ENCODE measurements at places on chromosomes 7 and 10. TPM values are rescaled to one million over a fixed set of nuclear protein-coding genes. Genes with fewer than 3 reads are reported as not detected.

- no peak for DNase-seq
- H3K27ac ChIP-seq: no peak overlapping the region
- H3K4me1 ChIP-seq: peaks cover 2% of the 10 kb centered on the region
- no peaks in the 10 kb centered on the region for H3K36me3 ChIP-seq
Measured at GRCh38 chr7:132347858-132348257, 228.4 kb downstream of the PLXNA4 start.

DNA sequence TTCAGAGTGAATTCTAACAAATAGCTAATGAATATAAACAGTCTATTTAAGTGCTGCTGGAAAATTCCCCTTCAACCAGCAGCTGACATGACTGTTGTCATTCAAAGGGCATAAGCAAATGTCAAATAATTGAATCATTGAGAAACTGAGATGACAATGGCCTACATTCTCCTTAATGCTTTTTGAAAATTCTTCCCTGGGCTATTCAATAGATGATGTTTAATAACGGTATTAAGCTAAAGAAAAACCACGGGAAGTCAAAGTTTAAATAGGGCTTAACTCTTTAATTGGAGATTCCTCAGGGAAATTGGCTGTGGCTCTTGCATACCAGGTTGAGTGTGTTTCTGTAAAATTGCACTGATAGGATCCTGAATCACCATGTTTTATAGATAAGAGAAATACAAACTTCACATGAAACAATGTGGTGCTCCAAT is 77.0 kb downstream of the ARL4A start:
- H3K4me3 ChIP-seq: no peak overlapping the region
- no peak overlapping the region for H3K27ac ChIP-seq
- no peak for DNase-seq
- no peaks in the 10 kb centered on the region for H3K4me1 ChIP-seq
- no peaks in the 10 kb centered on the region for H3K36me3 ChIP-seq
- H3K27me3 ChIP-seq: peaks cover 5% of the 10 kb centered on the region

DNA sequence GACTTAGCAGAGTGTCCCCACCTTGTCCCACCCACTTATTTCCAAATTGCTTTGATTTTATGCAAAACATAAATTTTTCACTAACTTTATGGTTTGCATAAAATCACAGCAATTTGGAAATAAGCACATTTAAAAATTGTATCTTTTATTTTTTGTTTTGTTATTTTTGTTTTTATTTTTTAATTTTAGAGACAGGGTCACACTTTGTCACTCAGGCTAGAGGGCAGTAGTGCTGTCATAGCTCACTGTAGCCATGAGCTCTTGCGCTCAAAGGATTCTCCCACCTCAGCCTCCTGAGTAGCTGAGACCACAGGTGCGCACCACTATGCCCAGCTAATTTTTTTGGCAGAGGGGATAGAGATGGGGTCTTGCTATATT is 43.2 kb downstream of the APBB1IP start:
- H3K4me3 ChIP-seq: peak overlapping the region; percentile 15
- H3K27me3 ChIP-seq: no peaks in the 10 kb centered on the region
- H3K27ac ChIP-seq: peak overlapping the region; percentile 97
- H3K36me3 ChIP-seq: peaks cover 29% of the 10 kb centered on the region

- H3K27me3 ChIP-seq: no peaks in the 10 kb centered on the region
- no peak overlapping the region for H3K4me3 ChIP-seq
- DNase-seq: no peak
- H3K36me3 ChIP-seq: no peaks in the 10 kb centered on the region
- no peak overlapping the region for H3K27ac ChIP-seq
Measured at GRCh38 chr10:103936022-103936421, 18.0 kb upstream of the STN1 start.

DNA sequence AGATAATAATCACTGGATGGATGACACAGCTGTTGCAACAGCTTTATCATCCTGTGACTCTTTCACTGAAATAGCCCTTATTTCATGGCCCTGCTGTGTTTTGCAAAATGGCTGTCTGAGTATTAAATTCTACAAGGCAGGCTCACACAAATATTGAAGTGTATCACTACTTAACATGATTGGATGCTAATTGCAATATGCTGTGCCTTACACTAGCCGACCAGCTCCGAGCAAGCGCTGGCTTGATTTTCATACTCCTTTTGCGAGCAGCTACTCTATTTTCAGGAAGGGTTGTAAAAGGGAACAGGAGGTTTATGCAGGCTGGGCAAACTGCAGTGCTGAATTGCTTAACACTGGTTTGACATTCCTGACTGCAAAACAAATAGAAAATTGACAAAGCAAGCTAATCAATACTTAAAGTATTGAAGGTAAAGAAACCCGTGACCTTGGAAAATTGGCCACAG is 121.6 kb downstream of the CACNB2 start:
- no peaks in the 10 kb centered on the region for H3K27me3 ChIP-seq
- DNase-seq: no peak
- H3K27ac ChIP-seq: no peak overlapping the region
- no peaks in the 10 kb centered on the region for H3K4me1 ChIP-seq

- no peaks in the 10 kb centered on the region for H3K27me3 ChIP-seq
- H3K4me1 ChIP-seq: no peaks in the 10 kb centered on the region
- H3K4me3 ChIP-seq: no peak overlapping the region
- DNase-seq: no peak
- peak overlapping the region; percentile 37 for H3K27ac ChIP-seq
Measured at GRCh38 chr10:76301950-76302349, 870.5 kb downstream of the LRMDA start.

The EDRF1 gene
- total RNA-seq: 45.8 TPM

The TMEM243 gene
- 56.1 TPM for total RNA-seq

All from activated naive CD8-positive, alpha-beta T cell treated with anti-CD3 and anti-CD28 coated beads, Interleukin-2, amount 10 ng/mL, durations not matched to agents 7 days and 5 days (primary cell).